ENCODE measurements at places on chromosomes 13 and 19.

GRCh38 chr19:31118986-31119385, 230.2 kb downstream of the TSHZ3 start:
- DNase-seq: no peak

GRCh38 chr13:25927363-25927762, 124.5 kb downstream of the SHISA2 start:
- DNase-seq: no peak

GRCh38 chr19:16849168-16849567, 20.0 kb downstream of the SIN3B start:
- DNase-seq: no peak

DNA sequence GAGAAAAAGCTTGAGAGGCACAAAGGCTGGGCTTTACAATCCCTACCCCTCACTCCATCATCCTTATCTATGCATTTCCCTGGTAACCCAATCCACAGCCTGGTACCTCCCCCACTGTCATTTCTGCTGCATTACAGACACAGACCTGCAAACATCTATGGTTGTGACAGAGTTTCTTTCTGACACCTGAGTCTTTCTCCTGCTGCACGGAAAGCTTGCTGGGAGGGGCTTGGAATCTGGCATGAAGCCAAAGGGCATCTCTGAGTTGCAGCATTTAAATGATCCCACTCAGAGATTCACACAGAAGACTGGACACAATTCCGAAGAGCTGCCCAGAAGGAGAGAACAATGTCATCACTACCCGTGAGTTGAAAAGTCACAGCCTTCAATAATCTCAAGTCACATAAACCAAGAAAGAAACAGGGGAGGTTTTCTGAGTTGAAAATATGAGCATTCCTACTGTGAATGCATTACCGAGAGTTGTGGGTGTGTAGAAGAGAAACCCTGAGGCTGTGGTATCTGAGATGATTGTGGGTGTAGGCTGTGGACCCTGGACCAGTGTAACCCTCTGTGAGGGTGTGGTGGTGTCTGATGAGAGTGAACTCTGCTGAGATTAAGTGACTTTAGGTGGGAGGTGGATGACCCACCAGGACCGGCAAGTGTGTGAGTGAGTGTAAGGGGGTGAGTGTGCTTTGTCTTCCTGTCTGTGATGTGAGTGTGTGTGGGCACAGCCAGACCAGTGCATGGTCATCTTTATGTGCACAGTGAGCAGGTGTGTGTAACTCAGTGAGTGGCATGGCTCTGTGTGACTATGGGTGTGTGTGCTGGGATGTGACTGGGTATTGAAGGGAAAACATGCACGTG, at the start of gene LGALS14:
Gene LGALS14 (plus strand): TSS at position 301 of the 864 bp plus-strand sequence. CDS start 48 bp downstream, at position 349.
- DNase-seq: no peak

- no peak for DNase-seq
These were observed 9.1 kb downstream of the ZMYM2 start for GRCh38 chr13:19967621-19968020.

DNA sequence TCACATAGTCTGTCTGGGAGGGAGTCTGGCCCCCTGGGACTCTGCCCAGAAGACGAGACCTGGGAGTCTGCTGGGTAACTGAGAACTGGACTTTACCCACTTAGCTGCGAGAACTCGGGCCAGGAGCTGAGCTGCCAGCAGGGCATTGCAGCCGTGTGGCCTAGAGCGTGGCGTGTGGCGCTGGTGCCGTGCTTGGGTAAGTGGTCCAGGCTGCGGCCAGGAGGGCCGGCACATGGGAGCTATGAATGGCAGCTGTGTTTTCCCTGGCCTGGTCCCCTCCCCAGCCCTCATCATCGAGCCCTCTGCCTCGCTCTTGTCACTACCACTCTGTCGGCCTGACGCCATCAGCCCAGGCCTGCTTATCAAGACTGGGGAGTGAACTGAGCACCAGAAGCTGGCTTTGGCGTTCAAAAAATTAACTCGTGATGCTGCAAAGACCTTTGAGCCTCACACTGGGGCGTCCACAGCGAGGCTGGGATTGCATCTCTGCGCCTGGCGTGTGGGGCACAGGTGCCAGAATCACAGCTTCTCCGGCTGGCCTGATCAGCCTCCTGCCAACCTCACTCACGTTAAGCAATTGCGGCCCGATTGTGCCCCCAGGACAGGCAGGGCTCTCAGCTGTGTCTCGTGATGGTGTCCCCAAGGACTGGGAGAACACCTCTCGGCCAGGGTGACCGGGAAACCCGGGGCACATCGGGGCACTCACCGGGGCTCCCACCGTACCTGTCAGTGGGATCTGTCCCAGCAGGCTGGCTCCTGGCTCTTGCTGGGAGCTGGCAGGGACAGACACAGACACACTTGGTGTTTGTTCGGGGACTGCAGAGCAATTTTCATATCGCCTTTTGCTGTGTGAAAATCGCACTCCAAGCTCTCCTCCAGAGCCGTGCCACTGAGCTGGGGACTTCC, 85.9 kb downstream of the KDM4B start:
- DNase-seq: no peak

- no peak for DNase-seq
These were observed 22.8 kb downstream of the TSHZ3 start for GRCh38 chr19:31326329-31327028.

GRCh38 chr19:33472691-33473652, 48.6 kb downstream of the PEPD start:
- no peak for DNase-seq
